Activated CD4-positive, alpha-beta T cell treated with anti-CD3 and anti-CD28 coated beads for 24 hours (primary cell): ENCODE measurements at places on chromosomes 7 and 10.

DNA sequence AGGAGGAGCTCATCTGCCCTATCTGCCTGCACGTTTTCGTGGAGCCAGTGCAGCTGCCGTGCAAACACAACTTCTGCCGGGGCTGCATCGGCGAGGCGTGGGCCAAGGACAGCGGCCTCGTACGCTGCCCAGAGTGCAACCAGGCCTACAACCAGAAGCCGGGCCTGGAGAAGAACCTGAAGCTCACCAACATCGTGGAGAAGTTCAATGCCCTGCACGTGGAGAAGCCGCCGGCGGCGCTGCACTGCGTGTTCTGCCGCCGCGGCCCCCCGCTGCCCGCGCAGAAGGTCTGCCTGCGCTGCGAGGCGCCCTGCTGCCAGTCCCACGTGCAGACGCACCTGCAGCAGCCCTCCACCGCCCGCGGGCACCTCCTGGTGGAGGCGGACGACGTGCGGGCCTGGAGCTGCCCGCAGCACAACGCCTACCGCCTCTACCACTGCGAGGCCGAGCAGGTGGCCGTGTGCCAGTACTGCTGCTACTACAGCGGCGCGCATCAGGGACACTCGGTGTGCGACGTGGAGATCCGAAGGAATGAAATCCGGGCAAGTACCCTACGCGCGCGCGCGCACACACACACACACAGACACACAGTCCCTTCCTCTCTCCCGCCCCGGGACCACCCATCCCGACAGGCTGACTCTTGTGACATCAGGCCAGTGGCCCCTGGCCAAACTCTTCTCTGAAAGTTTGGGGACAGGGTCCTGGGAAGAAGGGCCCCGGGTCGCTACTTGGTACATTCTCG is 538 bp downstream of the TRIM8 start:
- DNase-seq = peak; percentile 63

DNA sequence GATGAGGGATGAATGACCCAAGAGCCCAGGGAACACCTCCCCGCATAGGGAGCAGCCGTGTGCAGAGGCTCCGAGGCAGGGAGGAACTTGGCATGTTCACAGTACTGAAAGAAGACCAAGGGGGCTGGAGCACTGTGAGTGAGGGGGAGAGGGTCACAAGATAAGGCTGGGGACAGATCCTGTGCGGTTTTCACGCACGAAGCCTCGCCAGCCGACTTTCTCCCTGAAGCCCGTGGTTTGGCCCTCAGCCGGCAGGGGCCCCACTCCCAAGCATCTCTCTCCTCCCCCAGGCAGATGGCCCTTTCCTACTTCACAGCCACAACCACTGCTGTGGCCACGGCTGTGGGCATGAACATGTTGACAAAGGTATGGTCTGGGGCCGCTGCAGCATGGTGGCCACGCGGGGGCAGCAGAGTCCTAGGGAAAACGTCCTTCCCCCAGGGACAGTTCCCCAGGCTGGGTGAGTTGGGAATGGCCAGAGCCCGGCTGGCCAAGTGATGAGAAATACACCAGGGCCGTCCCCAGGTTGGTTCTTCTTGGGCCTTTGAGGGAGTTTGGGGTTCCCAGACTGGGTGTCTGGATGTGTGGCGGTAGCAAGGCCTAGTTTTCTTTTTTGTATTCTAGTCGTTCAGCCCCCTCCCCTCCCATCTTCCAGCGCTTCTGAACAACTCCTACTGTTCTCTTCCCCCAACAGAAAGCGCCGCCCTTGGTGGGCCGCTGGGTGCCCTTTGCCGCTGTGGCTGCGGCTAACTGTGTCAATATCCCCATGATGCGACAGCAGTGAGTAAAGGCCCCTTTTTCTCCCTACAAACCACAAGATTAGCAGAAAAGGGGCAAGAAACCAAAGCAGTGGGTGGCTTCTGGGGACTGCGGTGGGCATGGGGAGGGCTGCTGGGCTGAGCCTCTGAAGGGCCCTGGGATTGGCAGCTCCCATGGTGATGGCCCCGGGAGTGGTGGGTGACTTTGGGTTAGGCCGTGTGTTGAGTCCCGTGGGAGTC is 14.4 kb upstream of the WBP1L start:
- DNase-seq = peak; percentile 27

DNA sequence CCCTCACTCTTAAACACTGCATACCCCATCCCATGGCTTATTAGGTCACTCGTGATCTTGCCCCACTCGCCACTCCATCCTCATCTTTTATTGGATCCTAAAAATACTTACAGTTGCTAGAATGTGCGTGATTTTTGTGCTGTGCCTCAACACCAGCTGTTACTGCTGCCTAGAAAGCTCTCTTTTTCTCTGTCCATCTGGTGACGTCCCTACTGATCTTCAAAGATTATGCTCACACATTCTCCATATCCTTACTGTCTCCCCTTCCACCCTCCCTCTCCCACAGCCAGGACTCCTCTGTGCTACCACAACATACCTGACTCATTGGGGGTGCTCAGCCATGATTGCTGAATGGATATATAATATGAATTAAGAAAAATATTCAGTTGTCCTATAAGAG is 42.0 kb downstream of the CDK6 start:
- no peak for DNase-seq

- DNase-seq = no peak
These were observed 10.0 kb upstream of the TNS3 start for GRCh38 chr7:47591655-47592572.

DNA sequence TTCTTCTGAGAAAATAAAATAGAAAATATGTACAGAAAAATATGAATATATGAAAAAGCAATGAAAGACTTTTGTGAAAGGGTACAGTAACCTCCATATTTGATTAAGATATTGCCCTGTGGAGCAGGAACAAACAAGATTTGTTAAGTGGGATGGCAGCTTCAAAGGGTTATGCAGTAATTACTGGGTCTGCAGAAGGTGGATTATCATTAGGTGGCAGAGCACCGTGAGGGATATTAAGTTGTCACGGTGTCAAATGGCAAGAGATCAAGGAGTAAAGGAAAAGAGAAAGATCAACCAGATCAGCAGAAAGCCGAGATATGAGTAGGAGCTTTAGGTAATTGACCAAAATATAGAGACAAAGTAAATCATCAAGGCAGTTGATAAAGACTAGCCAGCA is 44.1 kb downstream of the DGKB start:
- no peak for DNase-seq

- no peak for DNase-seq
These were observed 114.8 kb downstream of the SDK1 start for GRCh38 chr7:3415861-3416312.

DNA sequence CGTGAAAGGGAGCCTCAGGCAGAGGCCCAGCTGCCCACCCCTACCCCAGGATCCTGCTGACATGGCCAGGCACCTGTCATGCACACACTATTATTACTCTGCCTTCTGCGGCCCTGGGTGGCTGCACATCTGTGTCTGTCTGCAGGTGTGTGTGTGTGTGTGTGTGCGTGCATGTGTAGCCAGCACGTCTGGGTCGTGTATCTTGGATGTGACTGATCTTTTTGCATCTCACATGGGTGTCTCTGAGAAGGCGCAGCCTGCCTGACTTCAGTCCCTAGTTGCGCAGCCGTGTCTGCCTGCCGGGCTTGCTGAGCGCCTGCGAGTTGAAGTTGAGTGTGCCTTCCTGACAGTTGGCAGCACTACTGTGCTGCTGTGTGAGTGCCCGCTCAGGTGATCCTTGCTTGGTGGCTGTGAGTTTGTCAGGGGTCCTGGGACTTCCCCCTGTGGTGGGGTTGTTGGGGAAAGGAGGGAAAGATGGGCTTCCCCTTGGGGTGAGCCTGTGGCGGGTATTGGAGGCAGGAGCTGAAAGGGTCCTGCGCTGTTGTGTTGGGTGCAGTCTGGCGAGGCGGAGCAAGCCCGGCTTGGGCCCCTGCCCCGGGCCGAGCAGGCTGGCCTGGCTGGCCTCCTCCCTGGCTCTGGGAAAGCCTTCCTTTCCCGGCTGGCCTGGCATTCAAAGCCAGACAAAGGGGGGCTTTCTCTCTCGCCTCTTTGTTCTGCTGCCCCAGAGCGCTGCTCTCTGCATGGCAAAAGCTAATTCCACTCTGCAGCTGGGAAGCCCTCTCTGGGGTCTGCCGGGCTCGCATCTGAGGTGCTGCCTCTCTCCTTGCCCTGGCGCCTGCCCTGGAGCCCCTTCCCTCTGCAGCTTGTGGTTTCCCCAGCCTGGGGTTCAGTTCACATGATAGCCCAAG is 4.9 kb downstream of the TRIM8 start:
- DNase-seq = no peak

DNA sequence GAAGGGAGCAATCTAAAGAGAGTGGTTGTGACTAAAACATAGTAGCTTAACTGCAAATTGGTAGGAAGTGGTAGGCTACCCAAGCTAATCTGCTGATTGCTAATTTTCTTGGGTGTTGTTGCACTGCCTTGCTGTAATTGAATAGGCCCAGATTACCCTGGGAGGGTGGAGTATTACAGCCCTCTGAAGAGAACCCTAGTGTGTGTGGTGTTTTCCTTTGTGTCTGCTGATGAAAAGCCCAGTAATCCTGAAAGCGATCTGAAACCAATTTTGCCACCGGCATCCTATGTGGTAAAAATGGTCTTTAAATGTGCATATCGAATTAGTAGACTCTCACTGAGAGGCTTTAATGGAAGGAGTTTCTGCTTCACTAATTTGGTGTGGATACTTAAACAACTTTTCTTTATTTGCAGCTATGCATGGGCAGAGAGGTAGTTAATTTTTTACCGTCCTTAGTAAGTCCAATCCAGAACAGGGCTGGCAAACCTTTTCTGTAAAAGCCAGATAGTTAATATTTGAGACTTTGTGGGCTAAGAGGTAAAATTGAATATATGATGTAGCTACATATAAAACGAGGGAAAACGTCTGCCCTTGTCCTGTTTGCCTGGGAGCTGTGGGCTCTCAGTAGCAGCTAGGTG is 92.5 kb downstream of the CSTF2T start:
- no peak for DNase-seq

- no peak for DNase-seq
These were observed 90.4 kb upstream of the FAM171A1 start for GRCh38 chr10:15461353-15462108.

DNA sequence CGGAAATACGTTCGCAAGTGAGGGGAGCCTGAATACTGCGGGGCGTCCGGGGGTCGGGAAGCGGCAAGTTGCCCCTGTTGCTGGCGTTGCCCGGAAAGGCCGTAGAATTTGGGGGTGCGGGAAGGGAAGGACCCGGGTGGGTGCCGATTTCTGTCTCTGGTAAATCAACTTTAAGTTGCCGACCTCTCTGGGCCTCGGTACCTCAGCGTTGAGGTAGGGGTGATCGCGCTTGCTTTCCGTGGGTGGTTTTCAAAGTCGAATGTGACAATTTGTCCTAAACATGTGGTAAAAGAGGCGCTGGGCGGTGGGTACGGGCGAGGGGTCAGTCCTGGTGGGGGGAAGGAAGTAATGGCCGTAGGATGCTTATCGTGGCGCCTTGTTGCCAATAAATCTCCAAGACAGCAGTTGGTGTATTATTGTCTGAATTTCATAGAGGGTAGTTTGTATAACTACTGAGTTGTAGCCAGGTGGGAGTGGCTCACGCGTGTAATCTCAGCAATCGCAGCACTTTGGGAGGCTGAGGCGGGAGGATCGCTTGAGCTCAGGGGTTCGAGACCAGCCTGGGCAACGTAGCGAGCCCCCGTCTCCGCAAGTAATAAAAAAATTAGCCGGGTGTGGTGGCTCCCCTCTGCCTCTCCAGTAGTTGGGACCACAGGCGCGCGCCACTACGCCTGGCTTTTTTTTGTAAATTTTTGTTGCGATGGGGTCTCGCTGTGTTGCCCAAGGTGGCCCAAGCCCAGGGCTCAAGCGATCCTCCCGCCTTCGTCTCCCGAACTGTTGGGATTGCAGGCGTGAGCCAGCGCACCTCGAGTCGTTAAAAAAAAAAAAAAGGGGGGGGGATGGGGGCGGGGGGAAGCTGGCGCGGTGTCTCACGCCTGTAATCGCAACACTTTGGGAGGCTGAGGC is 644 bp downstream of the BUD23 start:
- DNase-seq = no peak

DNA sequence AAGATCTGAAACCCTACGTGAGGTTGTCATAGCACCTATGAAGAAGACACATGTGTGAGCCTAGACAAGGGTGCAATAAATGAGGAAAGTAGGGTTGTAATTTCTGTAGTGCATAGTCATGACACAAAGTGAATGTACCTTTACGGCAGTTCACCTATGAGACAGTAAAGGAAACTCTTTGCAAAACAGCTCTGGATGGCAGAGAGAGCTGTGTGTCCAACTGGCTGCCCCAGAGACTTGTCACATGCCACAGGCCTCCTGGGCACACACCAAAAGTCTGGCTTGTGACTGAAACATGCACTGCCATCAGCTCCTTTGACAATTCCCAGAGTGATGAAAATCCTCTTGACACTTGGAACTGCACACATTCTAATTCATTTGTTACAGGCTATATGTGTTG is 90.7 kb upstream of the NAMPT start:
- DNase-seq = no peak

GRCh38 chr7:116897661-116898060 is 35.3 kb downstream of the CAPZA2 start:
- no peak for DNase-seq

DNA sequence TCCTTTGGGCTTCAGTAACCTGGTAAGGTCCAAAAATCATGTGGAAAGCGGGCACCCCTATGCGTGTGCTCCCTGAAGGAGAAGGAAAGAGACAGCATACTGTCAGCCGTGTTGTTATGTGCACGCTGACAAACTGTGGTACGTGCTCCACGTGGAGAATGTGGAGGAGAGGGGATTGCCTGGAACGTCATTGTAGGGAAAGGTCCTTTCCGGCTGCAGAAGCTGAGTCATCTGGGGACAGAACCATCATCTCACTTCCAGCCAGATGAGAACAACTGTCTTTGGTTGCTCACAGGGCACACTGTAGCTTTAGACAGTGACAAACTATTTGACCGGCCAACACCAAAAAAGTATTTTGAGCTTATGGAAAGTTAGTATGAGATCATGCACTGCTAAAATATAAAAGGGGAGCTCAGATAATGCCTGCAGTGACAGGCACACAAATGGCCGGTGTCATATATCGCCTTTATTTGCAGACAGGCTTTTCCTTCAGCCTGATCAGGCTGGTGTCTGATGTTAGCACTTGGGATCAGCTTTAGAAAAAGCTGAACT is 38.8 kb upstream of the GRB10 start:
- no peak for DNase-seq

DNA sequence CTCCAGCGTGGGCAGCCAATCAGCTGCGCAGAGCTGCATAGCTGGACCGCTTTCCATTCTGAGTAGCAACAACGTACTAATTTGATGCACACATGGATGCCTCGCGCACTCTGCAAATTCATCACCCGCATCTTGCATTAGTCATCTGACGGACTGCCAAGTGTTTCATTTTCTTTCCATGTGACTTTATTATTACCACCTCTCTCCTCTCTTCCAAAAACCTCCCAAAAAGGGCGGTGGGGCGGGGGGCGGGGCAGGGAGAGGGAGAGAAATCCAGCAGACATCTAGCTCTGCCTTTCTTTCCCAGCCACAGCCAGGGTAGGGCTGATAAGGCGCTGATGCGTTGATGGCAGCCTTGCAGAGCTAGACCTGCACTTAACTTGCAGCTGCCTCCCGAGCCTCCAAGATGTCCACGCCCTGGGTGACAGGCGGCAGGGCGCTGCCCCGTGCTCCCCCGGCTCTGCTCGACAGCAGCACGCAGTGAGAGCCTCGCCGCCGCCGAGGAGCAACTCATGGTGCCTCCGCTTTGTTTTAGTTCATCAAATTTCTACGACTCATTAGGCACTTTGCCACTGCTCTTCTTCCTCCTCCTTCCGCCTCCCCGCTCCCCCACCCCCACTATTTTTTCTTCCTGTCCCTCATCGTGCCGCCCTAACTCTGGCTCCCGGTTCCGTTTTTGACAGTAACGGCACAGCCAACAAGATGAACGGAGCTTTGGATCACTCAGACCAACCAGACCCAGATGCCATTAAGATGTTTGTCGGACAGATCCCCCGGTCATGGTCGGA is 147.3 kb downstream of the CELF2 start:
- peak; percentile 55 for DNase-seq
